ENCODE measurements at places on chromosomes 12 and 14.

GRCh38 chr14:56703947-56704346, 106.3 kb downstream of the OTX2 start:
- no peak for DNase-seq

- DNase-seq: no peak
Observed at GRCh38 chr14:22556021-22556989, 32.7 kb downstream of the DAD1 start.

DNA sequence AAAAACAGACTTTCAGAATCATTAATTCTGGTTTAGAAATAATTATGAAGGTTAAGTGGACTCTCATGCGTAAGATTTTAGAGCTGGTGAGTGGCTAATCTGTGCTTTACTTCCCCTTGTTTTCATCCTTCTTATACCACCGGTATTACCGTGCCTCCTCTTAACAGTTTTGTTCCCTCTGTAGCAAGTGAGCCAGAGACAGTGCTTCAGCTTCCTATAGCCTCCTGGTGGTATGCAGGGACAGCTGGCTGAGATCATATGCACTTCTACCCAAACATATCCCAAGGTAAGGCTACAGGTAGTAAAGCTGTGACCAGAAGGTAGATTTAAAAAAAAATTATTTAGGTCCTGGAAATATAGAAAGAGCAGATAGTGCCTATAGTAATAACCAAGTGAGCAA, 55.2 kb downstream of the PDE3A start:
- DNase-seq: no peak

- DNase-seq: no peak
Observed at GRCh38 chr14:21066882-21067502, 3.1 kb upstream of the ARHGEF40 start.

DNA sequence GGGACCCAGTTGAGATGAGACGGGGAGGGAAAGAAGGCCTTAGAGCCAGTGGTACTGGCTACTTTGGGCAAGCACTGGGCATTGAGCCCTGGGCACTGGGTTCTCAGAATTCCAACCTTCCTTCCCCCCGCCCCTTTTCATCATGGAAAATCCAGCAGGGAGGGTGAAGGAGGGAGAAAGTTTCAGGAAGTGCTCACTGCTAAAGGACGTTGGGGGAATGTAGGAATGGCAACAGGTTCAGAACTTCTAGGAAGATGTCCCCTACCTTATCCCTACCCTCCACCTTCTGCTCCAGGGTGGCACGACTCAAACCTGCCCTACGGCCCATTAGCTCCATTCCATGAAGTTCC, 4.2 kb upstream of the TNS2 start:
- no peak for DNase-seq

GRCh38 chr12:39116861-39117260, 211.5 kb upstream of the CPNE8 start:
- DNase-seq: no peak

GRCh38 chr12:49288412-49288853, 6.5 kb upstream of the PRPH start:
- peak; percentile 12 for DNase-seq

Measured in NCI-H1092 (cell line).